ENCODE measurements at places on chromosomes 2 and 18.

DNA sequence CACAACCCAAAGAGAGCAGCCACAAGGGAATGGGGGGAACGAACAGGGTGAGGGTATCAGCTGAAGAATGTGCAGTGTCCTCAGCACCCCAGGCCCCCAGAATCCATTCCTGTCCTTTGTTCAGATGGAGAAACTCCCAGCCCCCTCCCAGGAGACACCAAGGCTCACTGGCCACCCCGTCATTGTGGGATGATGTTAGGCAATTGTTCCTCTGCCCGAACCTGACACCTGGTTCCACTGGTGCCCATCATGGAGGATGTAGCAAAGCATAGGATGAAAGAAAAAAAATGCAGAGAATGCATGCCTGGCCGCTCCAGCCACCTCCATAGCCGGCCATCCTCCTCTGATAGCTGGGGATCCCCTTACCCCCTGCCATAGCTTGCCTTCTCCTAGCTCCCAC, 197.3 kb upstream of the TWIST2 start:
- DNase-seq: no peak

DNA sequence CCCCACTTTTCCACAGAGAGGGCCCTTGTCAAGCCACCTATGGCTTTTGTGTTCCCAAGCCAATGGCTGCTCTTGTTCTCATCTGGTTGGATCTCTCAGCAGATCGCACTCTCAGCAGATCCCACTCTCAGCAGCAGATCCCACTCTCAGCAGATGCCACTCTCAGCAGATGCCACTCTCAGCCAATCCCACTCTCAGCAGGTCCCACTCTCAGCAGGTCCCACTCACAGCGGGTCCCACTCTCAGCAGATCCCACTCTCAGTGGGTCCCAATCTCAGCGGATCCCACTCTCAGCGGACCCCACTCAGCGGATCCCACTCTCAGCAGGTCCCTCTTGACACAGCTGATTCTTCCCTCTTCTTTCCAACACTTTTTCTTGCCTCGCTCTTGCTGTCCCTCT, 59.3 kb upstream of the MGAT4A start:
- no peak for DNase-seq

DNA sequence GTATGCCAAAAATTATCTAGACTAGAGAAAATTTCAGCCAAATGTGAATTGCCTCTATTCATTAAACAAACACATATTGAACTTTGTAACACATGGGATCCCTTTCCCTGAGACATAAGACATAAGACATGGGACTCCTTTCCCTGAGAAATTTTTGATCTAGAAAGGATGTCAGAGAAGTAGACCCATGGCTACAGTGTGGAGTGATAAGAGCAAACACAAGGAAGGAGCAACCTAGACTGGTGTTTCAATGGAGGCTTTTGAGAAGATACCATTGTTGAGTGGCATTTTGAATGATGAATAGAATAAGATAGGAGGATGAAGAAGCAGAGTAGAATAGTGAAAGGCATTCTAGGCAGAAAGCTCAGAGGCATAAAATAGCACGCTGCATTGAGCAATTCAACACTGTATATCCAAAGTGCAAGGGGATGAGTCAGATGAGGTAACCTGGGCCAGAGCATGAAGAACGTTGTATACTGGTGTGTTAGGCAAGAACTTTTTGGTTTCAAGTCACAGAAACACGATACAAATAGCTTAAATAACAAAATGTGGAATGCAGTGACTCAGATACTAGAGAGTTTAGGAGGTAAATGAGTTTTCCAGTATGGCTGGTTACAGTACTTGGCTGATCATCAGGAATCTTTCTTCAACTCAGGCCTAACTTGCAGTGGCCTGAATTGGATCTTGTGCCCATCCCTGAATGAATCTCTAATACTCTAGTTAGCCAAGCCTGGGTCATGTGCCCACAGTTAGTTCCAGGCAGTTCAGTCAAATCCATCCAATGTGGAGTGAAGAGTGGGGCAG, 129.8 kb upstream of the TANK start:
- DNase-seq: peak; percentile 98

GRCh38 chr2:151032741-151033191, 228.9 kb downstream of the RBM43 start:
- peak; percentile 93 for DNase-seq

- no peak for DNase-seq
Measured at GRCh38 chr2:233409286-233409991, 55.1 kb downstream of the DGKD start.

DNA sequence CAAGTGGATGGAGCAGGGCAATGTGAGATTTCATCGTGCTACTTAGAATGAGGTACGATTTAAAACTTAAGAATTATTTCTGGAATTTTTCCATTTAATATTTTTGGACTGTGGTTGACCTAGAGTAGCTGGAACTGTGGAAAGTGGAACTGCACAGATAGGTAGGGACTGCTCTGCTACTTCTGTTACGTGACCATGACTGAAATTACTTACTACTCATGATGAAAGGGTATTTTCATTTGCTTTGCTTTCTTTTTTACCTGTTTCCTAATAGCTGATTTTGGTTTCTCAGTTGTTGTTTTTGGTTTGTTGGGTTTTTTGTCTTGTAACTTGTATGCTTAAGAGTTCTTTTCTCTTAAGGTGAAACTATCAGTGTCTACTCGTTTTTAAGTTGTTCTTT, 11.4 kb downstream of the UBE2E3 start:
- no peak for DNase-seq

- DNase-seq: no peak
Measured at GRCh38 chr2:128625421-128625820, 306.8 kb upstream of the HS6ST1 start.

- DNase-seq: no peak
Measured at GRCh38 chr2:40261042-40261441, 190.8 kb downstream of the SLC8A1 start.

DNA sequence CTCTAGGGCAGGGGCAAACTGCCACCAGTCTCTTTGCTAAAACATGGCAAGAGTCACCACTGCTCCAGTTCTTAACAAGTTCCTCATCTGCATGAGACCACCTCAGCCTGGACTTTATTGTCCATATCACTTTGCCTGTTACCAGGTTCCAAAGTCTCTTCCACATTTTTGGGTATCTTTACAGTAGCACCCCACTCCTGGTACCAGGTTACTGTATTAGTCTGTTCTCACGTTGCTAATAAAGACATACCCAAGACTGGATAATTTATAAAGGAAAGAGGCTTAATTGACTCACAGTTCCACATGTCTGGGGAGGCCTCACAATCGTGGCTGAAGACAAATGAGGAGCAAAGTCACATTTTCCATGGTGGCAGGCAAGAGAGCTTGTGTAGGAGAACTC, 5.5 kb upstream of the DPP4 start:
- DNase-seq: no peak

- no peak for DNase-seq
Measured at GRCh38 chr18:49009661-49010060, 58.9 kb upstream of the SMAD7 start.

GRCh38 chr2:169014780-169015179, 16.3 kb downstream of the ABCB11 start:
- no peak for DNase-seq

DNA sequence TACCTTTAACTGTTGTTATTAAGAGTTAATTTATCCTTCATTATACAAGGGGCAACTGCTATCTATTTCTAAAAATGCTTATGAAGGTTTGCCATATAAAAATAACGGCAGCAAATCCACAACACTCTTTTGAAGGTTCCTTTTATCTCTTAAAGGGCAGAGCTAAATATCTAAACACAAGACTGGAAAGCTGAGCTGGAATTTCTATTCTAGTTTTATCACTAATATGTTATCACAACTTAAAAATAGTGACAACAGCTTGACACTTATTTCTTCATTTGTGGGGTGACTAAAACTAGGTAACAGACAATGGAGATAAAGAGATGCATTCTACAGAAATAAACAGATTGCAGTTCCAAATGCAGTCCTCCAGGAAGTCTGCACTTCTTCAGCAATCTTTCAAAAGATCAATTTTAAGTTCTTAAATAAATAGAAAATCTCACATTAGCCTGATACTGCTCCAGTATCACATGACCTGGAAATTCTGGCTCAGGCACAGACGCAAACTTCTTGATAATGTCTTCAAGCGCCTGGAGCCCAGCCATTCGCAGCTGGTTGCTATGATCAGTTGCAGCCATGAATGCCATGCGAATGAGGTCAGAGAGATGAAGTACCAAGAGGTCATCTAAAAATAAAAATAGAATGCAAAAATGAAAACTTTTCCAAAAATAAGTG, 54.0 kb upstream of the STRN start:
- DNase-seq: peak; percentile 75

GRCh38 chr18:8424481-8424880, 184.8 kb upstream of the RAB12 start:
- no peak for DNase-seq

DNA sequence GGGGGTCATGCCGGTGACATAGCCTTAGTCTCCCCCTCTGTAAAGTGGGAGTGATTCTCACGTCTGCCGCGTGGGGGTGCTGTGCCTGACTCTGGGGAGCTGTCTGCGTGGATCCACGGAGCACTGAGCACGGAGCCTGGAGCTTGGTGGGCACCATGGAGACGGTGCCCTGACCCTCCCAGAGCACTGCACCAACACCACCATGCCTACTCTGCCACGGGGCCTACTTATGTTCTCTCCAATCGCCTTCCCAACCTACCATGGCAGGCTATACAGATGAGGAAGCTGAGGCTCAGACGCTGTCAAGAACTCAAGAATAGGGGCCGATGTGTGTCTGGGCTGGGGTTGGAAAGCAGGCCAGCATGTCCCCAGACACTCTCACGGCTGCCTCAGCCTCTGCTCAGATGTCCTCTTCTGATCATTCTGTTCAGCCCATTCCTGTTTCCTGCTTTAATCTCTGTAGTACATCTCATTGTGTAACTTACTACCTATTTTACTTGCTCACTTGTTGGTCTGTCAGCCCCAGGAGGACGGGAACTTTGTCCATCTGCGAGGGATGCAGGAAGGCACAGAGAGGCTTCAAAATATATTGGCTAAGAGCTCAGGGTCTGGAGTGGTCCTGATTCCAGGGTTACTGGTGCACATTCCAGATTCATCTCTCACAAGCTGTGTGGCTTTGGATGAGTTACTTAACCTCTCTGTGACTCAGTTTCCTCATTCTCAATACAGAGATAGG, 168.1 kb upstream of the HS6ST1 start:
- no peak for DNase-seq

DNA sequence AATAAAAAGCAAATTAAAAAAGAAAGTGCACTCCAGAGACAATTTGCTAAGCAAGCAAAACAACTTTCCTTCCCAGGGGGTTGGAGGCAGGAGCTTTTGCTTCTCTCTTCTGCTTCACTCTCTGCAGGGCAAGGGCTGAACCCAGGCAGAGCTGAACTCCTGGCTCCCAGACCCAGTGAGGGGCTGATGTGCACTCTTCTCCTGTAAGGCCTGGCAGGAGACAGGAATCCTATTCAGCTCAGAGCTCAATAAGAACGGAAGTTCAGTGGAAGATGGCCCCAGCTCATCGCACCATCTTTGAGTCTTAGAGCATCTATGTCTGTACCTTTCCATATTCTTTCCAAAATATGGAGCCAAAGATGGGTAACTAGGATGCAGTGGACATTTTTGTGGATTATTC, 29.1 kb downstream of the CIB4 start:
- no peak for DNase-seq

- DNase-seq: peak; percentile 51
Measured at GRCh38 chr2:223954401-223954800, 2.9 kb upstream of the MRPL44 start.

- no peak for DNase-seq
Measured at GRCh38 chr18:424071-424661, 76.3 kb downstream of the COLEC12 start.

- DNase-seq: no peak
Measured at GRCh38 chr18:79329786-79330185, 65.9 kb upstream of the NFATC1 start.

DNA sequence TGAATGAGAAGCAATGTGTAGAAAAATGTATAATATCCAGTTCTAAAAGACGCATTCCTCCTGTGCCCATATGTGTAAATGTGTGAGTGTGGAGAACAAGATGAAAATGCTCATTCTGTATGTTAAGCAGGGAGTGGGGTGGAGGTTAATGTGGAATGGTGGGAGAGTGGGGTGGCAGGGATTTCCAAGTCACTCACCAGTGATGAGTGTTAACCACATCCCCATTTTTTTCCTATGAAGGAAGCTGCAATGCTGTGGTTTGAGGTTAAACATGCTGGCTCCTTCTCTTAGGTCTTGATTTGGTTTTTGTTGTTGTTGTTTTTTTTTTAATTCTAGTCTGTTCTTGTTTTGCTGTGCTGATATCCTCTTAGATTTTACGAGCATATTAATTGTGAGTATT, 169.4 kb downstream of the NEDD4L start:
- no peak for DNase-seq

DNA sequence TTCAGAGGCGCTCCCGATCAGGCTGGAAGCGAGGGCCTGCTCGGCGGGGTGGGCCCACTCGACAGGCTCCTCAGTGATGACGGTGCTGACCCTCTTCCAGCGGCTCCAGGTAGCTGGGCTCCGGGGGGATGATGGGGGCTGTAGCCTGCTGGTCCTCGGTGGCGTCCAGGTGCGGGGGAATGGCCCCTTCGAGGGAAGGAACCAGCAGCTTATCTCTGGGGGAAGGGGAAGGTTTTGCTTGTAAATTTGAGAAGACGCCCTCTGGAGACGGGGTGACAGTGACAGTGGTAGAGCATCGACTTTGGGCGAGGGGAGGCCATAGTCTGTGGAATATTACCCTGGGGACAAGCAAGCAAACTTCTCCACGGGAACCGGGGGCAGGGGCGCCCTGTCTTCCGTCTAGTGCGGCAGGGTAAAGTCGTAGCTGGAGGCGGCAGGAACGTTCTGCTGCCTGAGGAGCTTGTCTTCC, 891.9 kb upstream of the LRRTM1 start:
- no peak for DNase-seq

DNA sequence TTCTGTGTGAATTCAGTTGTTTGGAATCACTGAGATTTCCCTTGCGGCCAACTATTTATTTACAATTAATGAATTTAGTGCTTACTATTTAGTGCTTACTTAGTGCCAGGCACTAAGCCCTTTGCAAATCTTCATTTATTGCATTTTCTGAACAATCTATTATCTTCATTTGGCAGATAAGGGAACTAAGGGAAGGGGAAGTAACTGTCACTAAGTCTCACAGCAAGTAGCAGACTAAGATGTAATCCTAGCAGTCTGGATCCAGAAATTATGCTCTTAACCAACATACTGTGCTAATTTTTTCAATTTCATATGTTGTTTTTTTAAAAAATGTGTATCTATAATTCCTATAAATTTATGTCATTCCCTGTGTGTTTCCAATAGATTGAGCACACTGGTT, 214.4 kb upstream of the EPC2 start:
- DNase-seq: no peak

- no peak for DNase-seq
Measured at GRCh38 chr2:239598011-239598731, 197.4 kb upstream of the HDAC4 start.

- no peak for DNase-seq
Measured at GRCh38 chr18:33282142-33282541, 158.4 kb downstream of the CCDC178 start.

GRCh38 chr18:58098706-58099105, 54.7 kb downstream of the NEDD4L start:
- DNase-seq: no peak

DNA sequence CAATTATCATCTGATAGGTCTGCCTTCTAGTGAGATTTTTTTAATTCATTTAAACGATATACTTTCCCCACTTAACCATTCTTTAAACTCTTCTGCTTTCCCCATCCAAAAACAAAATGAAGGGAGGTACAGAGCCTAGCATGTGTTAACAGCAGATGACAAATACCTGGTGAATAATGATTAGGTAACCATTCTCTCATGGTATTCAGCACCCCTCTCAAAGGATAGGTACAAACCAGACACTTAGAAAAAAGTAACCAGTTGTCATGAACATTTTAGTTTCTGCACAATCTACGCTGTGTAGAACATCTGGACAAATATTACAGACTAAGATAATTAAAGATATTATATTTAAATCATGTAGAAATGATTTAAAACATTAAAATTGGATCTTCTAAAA, 56.3 kb downstream of the DNAH7 start:
- no peak for DNase-seq
